Activated CD8-positive, alpha-beta memory T cell treated with anti-CD3 and anti-CD28 coated beads for 4 hours (primary cell): ENCODE measurements at places on chromosomes 16 and 17.

GRCh38 chr16:55574811-55575210 lies 8.3 kb downstream of the CAPNS2 start:
- DNase-seq = no peak

GRCh38 chr17:80455784-80456183 lies 20.6 kb downstream of the NPTX1 start:
- no peak for DNase-seq

- DNase-seq = no peak
Observed at GRCh38 chr17:5511401-5512225, 25.2 kb downstream of the MIS12 start.

DNA sequence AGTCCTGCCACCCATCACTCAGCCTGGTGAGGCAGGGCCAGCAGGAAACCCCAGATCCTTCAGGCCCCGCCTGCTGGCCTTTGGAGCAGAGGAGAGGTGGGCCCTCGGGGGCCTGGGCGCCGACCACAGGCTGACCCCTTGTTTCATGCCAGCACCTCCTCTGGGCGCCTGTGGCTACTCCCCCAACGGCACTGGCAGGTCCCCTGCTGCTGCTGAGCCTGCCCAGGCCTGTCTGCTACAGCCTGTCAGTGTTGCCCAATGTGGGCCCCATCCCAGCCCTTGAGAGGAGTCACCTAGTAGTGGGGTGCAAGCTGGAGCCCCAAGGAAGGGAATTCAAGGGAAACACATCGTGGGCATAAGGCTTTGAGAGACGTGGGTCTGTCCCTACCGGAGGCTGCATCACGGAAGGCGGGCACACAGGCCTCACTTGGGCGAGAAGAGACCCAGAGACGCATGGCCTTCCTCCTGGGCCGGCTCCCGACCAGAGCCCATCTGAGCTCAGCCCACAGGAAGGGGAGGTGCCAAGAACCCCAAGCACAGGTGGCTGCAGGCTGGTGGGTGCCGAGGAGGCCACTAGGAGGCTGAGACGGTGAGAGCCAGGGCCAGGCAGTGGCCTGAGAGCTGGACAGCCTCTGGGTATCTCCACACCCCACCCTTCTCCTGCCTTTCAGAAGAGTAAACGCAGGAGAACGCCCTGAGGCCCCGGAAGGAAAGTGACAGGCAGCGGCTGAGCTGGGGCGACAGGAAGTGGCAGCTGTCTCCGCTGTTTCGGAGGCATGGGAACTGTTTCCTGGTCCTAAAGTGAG lies 8.0 kb upstream of the FASN start:
- DNase-seq = peak; percentile 21

DNA sequence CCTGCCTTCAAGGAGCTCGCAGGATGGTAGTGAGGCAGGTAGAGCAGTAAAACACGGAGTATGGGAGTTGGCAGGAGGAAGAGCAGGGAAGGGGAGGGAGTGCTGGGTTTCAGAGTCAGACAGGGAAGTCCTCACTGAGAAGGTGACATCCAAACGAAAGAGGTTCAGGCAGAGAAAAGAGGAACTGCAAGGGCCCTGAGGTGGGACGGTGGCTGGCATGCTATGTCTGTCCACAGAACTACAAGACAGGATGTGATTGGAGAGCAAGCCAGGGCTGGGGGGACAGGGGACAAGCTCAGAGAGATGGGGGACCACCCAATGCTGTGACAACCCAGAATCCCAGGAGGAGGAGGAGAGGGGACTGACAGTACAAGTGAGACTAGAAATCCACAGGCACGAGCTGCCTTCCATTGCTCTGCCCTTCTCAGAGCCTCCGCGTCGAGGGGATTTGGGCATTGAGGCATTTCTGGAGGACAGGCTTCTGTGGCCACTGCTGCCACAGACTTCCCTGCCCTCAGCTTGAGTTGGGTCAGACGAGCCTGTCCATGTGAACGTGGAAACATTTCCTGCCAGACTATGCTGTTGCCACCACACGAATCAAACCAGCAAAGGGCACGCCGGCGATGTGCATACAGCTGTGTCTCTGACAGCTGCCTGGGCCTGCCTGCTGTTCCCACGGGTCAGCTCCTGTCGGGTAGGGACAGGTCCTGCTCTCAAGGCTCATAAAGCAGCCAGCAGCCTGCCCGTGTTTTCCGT lies 100.1 kb downstream of the RAB11FIP4 start:
- DNase-seq = no peak

DNA sequence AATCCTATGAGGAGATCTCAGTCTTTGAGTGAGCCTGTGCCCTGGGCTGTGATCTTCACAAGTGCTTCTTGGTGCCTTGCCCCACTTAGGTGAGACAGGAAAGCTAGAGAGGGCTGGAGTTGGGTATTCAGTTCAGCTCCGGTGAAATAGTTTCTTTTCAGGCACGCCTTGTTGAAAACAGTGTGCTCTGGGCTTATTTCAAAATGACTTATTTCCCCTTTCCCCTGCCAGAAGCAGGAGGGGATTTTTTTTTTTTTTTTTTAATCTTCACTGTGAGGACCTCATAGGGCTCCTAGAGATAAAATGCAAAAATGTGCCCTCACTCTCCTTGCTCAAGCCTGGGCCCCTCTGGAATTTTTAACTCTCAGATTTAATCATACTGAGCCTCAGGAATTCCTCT lies 27.2 kb downstream of the MOSMO start:
- no peak for DNase-seq
